ENCODE measurements at places on chromosomes 1 and 21.

DNA sequence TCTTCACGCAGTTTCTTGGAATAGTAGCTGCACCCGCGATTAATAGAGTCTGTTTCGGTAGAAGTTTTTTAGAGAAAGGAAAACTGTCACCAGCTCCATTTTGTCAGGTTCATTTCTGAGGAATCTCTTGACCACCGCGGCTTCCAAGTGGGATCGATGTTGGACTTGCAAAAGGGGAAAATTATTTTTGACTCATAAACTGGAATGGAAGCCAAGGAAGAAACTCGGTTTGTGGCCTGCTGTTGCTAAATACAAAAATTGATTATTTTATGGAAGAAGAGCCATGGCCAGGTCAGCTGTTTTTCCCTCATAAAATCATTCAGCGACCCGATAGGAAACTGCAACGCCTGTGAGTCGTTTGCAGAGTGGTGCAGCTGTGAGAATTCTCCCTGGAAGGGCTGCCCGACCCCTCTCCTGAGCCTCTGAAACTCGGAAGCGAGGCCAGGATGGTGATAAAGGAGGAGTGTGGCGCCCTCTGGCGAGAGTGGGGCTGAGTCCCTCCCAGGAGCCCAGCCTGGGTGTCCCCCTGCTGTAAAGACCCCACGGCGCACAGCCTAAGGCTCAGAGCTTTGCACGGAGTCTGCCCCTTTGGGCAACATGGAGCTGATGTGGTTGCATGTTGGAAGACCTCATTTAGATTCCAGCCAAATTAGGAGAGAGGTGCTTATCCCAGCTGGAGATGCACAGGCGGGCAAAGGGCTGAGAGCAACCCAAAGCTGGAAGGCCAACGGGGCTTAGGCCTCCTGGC, 83.6 kb upstream of the SLC25A33 start:
- peak; percentile 24 for DNase-seq

DNA sequence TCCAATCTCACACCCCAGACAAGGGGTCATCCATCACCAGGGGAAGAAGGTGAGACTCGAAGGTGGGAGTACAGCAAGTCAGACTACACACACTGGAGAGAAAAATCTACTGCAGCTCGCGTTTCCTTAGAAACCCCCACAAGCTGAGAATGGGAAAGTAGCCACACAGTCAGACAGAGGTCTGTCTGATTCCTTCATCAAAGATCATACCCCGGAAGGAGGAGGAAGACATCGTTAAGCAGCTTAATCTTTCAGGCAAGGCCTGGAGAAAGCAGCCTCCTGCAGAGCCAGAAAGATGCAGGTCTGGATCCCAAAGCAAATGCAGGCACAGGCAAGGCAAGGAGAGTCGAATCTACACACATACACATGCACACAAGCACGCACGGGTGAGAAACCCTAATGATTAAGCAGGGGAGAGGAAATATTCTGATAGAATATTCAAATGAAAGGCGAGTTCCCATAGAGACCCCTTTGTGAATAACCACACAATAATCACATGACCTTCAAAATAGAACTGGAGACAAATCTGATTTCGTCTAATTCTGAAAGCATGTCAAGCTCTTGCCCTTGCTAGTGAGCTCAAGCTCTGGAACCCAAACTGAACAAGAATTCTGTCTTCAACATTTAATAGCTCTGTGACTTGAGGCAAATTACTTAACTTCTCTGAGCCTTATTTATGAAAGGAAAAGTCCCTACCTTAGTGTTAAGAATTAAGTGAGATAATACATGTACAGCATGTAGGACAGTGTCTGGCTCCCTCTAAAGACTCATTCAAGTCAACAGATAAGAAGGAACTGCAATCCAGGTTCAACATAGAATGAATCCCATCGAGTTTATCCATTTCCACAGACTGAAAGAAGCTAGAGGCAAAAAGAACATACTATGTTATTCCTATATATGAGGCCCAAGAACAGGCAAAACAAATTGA, 387.8 kb downstream of the OMA1 start:
- DNase-seq, result no peak

GRCh38 chr1:17909634-17910033, 154.5 kb downstream of the ACTL8 start:
- no peak for DNase-seq

DNA sequence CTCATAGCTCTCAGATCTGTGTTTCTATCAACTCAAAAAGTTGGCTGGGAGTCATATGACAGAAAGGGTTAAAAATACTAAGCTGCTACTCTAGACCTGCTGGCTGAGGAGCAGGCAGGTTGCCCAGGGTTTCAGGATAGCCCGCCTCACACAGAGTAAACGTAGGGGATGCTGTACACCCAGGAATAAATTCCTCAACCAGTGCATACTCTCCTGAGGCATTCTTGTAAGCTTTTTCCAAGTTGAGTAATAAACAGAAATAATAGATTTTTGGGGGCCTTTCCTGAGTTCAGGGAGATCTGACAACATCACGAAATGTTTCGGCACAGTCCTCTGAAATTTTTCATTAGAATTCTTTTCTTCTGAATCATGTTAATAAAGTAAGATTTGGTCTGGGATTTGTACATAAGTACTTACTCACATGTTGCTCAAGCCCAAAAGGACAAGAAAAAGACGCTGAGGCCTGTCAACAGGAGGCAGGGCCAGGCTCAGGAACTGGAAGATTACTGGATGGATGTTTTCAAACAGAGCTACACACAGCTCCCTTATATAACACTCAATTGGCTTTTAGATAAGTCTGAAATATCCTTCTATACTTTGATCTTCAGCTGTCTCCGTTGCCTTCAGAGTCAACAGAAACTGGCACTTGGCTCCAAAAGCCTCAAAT, 41.0 kb downstream of the TGFBR3 start:
- DNase-seq, result no peak

- no peak for DNase-seq
Observed at GRCh38 chr1:8831340-8831739, 13.9 kb upstream of the RERE start.

GRCh38 chr21:17269760-17270159, 243.1 kb upstream of the CXADR start:
- DNase-seq, result no peak

DNA sequence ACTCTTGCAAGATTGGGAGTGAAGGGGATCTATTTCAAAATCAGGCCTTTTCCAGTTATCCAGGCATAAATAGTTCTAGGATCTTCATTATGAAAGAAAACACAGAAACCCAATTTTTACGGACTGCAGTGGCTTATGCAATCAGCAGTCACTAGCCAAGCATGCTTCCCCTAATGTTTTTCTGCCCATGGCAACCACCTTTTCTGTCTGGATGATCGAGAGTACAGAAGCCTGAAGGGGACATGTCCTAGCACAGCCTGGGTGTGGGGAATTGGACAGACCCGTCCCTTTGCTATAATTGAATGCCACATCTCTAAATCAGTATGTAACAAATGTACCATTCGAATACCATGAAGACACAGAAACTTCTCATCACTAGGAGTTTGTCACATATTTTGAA, 29.8 kb upstream of the NCAM2 start:
- no peak for DNase-seq

GRCh38 chr1:19676438-19676922, 11.8 kb downstream of the HTR6 start:
- no peak for DNase-seq

DNA sequence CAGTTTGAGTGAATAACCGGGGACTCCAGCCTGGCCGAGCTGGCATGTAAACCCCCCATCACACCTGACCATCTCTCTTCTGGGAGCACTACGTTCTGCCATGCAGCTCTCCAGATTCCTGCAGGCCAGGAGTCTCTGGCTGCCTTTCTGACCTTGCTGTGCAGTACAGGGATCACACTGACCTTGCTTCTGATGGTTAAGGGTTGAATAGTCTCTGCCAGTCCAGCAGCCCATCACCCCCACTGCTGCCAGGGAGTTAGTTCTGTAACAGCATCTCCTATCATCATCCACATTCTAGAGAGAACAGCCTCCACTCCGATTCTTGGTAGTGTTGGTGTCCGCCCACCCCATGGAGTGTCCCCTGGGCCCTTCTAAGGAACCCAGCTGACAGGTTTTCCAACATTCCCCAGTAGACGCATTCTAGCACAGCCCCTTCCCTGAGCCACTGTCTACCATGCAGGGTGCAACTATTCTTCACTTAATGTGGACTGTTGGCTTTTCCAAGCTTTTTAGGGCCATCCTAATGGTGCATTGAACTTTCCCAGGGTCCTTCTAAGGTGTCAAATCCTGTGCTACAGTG, 109.8 kb downstream of the RIPK4 start:
- DNase-seq, result no peak

DNA sequence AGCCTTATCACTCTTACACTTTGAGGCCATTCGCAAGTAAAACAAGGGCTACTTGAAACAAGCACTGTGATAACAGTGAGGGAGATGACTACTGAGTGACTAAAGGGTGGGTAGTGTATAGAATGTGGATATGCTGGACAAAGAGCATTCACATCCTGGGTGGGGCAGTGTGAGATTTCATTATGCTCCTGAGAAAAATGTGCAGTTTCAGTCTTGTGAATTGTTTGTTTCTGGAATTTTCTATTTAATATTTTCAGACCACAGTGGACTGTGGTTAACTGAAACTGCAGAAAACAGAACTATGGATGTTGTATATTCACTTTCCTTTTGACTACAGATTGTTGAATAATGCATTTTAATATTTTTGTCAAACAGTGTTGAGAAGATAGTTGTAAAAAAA, 25.1 kb upstream of the B3GALT2 start:
- DNase-seq, result peak; percentile 72

GRCh38 chr1:47213230-47213963, 18.6 kb downstream of the TAL1 start:
- DNase-seq, result no peak

DNA sequence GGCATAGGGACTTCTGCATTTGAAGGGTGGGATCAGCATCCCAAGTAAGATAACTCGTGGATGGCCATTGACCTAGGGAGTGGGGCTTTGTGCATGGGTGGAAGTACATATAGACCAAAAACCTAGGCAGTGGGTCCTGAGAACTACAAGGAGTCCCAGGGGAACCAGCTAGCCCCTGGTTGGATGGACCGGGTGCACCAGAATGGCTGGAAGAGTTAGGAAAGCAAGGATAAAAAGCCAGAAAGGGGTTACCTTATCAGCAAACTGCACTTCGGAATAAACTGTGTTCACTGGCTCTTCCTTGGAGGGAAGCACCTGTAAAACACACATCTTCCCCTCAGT, 26.6 kb upstream of the SLAMF6 start:
- DNase-seq, result no peak

DNA sequence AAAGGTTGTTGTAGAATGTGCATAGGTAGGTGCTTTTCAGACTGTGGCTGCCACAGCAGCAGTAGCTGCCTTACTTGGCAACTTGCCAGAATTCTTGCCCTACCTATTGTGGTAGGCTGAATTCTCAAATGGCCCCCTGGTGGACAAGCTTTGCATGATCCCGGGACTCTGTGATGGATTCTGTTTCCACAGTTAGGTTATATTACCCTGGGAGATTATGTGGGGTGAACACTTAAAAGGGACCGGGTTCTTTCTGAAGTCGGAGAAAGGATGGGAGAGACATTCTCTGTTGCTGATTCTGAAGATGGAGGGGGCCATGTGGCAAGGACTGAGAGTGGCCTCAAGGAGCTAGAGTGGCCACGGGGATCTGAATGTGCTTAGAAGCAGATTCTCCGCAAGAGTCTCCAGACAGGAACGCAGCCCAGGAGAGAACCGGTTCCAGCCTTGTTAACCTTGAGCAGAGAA, 32.1 kb upstream of the KCNE1 start:
- peak; percentile 80 for DNase-seq

GRCh38 chr1:173861731-173862145, 6.1 kb downstream of the GAS5 start:
- no peak for DNase-seq

DNA sequence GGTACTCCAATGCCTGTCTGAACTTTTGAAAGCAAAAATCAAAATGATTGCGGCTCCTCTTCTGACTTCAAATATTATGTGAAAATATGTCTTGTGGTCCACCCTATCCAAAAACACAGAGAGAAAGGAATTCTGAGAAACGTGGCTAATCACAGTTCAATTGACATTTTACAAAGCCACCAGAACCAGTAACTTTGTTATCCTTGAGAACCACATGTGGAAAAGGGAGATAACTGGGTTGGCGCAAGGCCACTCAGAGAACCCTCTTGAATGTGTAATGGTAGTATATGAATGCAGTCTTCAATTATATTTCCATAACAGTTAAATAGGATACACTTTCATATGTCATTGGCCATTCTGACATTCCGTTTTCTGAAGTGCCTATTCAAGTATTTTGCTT, 1030.0 kb upstream of the TMPRSS15 start:
- DNase-seq, result no peak

- DNase-seq, result no peak
Observed at GRCh38 chr21:44858791-44859190, 14.7 kb downstream of the PTTG1IP start.

DNA sequence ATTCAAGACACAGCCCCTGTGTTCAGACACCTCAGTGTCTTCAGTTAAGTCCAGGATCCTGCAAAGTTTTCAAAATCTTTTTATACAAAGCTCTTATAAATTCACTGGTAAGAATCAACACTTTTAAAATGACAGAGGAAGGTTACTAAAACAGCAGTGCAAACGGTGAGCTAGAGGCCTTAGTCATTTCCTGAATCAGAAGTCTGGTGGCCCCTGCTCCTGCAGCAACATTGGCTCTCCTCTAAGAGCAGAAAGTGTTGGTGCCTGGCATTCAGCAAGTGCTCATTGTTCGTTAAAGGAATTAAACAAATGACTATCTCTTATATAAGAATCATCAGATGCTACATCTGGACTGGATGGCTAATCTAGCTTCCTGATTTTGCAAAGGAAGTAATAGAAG, 282.9 kb downstream of the PTGER3 start:
- DNase-seq, result no peak

DNA sequence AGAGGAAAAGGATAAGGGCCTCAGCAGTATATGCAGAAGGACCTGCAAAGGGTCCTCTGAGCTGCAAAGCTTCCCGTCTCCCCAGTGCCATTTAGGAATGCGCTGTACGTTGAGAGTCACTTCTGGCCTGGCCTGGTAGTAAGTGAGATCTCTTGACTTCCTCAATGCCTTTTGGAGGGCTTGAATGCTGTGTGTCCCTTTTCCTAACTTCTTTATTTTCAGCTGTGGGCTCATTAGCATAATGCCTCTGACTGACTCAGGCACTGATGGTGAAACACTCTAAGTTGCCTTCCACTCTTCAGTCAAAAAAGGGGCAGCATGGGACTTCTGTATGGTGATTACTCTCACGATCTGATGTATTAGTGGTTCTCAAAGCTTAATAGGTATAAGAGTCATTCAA, 49.9 kb downstream of the XCL1 start:
- DNase-seq, result no peak

DNA sequence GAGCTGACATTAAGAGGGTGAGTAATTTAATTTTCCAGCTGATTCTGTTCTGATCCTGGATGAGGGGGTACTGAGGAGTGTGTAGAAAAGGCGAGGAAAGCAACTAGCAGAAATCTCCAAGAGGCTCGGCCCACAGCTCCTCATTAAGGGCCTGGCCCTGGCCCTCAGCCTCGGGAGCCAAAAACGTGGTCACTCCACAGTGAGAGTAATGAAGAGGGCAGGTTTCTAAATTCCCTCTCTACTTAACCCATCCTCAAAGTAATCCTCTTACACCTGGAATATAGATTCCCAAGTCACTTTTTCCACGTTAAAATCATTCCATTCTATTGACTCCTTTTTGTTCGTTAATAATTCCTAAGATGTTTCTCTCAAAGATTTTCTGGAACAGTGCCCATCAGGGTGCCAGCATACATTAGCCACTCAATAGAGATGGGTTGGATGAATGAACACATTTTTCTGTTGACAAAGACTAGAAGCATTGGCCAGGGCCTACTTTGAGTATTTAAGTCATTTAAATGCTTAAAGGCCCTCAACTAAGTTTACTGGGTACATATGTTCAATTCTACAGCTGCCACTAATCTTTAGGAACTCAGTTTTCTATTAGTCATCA, 1.1 kb upstream of the COL11A1 start:
- DNase-seq, result no peak

GRCh38 chr1:227487606-227488005, 75.8 kb upstream of the ZNF678 start:
- DNase-seq, result no peak

Measured in HCT116 (cell line).